ENCODE measurements at places on chromosomes 11 and 22.

GRCh38 chr11:75502138-75502537, 23.6 kb downstream of the GDPD5 start:
- DNase-seq: no peak

- DNase-seq: no peak
Measured at GRCh38 chr11:5928271-5928670, 13.8 kb upstream of the OR56A3 start.

DNA sequence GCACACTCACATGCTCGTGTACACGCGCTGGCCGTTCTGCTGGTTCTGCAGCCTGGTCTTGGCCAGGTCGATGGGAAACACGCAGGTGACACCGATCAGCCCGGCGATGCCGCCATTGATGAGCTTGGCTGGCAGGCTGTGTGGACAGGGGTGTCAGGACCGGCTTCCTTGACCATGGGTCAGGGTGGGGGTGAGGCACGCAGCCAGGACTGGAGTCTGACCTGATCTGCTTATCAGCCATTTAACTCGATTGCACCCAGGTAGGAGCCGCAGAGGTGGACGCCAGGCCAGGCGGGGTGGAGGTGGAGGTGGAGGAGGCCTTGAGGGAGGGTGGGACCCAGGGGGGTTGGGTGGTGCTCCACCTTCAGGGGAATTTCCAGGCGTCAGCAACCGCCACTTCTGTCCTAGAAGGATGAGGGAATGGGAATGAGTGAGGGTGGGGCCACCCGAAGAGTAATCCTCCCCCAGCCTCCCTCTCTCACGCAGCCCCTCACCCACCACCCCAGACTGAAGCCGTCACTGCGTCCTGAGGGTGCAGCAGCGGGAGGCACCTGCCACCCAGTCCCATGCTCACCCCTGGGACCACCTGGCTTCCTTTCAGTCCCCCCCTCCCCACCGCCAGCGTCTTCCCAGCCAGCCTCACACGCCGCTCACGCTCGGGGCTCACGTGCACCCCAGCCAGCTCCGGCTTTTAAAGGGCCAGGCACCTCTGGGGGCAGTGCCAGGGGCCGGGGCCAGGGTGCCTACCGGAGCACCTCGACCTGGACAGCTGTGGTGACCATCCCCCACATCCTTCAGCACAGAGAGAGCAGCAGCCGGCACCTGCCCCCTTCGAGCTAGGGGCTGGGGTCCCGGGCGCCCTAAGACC, 3.1 kb downstream of the SLC25A22 start:
- no peak for DNase-seq

DNA sequence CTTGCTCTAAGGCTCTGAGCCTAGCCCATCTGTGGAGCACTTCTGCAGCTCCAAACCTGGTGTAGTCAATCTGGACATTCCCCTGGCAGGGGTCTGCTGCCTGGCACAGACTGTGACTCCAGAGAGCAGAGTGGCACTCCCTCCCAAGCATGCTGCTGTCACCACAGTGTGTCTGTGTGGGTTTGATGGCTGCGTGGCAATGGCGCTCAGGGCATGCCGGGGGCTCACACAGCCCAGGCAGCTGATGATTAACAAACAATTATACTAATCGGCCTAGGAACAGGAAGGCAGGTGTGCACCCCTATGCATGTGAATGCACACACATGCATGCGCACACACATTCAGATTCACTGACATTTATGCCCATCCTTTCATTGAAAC, 9.0 kb upstream of the NECTIN1 start:
- no peak for DNase-seq

DNA sequence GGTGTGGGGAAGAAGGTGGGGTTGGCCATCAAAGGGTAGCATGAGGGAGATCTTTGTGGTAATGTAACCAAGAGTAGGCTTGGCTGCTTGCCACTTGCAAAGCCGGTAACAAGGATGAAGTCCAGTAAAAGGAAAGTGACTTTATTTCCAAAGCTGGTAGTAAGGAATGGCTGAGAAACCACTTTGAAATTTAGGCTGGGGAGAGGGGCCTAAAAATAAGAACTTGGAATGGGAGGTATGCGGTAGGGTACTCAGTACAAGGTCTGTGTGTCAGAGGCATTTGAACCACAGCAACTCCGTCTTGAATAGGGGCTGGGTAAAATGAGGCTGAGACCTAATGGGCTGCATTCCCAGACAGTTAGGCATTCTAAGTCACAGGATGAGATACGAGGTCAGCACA, 216.0 kb upstream of the ISX start:
- DNase-seq: no peak

DNA sequence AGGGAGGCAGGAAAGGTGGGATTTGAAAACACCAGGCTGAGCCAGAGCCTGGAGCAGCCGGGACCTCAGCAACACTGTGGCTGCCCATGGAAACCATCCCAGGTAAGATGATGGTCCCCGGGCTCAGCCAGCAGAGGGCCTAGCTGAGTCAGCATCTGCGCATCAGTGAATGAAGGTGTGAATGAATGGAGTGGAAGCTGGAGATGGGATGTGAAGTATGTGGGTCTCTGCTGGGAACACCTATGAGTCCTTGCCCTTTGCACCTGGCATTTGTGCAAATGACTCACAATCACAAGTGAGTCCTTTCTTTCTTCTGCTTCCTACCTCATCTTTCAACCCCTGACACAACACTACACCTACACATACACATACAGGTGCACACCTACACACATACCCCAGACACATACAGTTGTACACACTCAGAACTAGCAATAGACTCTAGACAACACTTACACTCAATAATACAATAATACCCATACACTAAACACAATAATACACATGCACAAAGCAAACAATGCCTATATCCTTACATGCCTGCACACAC, 62.8 kb upstream of the PRDM11 start:
- DNase-seq: no peak

GRCh38 chr11:106446955-106447354, 369.5 kb downstream of the AASDHPPT start:
- no peak for DNase-seq

DNA sequence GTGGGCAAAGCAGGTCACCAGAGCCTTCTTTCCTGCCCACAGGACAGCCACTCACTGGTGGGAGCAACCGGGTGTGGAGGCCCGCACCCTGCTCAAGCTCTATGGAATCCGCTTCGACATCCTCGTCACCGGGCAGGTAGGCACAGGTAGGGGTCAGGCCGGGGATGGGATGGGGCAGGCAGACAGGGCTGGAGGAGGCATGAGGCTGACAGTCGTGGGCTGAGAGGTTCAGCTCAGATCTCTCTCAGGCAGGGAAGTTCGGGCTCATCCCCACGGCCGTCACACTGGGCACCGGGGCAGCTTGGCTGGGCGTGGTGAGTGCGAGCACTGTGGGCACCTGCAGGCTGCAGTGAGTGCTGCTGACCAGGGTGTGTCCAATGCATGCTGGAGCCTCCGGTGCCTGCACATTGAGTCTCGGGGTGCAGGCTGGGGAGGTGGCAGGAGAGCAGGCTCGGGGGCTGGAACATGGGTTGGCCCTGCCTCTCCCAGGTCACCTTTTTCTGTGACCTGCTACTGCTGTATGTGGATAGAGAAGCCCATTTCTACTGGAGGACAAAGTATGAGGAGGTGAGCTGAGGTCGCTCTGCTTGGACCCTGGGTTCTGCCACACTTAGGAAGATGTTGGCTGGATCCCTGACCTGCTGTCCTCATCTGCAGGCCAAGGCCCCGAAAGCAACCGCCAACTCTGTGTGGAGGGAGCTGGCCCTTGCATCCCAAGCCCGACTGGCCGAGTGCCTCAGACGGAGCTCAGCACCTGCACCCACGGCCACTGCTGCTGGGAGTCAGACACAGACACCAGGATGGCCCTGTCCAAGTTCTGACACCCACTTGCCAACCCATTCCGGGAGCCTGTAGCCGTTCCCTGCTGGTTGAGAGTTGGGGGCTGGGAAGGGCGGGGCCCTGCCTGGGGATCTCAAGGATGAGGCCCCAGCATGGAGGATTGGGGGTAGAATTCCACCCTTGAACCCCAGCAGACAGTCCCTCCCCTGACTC, 6.3 kb downstream of the SLC7A4 start:
- DNase-seq: no peak

DNA sequence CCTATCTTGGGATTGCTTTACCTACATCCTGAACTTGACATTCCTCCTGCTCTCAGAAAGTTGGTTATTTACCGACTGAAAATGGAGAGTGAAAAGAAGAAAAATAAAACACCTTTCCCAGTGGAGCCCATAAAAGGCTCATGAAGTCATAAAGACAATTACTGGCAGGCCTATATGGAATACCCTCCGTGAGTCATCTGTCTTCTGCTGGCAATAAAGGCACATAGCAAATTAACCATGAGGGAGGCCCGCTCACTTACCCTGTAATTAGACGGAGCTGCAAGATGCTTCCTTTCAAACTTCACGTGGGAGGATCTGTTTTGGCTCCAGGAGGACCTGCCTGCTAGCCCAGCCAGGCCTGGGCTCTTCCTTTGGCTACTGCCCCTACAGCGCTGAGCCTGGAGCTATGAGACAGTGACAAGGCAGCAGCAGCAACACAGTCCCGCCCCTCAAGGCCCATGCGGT, 540.4 kb downstream of the BUD13 start:
- DNase-seq: no peak

GRCh38 chr11:35540526-35540925, 15.1 kb upstream of the PAMR1 start:
- peak; percentile 61 for DNase-seq

GRCh38 chr11:4482445-4482844, at the start of gene OR52K1:
Gene OR52K1, plus strand, starts transcription at chr11:4482646. Its CDS starts 6,255 bp downstream, at chr11:4488901.
- no peak for DNase-seq

DNA sequence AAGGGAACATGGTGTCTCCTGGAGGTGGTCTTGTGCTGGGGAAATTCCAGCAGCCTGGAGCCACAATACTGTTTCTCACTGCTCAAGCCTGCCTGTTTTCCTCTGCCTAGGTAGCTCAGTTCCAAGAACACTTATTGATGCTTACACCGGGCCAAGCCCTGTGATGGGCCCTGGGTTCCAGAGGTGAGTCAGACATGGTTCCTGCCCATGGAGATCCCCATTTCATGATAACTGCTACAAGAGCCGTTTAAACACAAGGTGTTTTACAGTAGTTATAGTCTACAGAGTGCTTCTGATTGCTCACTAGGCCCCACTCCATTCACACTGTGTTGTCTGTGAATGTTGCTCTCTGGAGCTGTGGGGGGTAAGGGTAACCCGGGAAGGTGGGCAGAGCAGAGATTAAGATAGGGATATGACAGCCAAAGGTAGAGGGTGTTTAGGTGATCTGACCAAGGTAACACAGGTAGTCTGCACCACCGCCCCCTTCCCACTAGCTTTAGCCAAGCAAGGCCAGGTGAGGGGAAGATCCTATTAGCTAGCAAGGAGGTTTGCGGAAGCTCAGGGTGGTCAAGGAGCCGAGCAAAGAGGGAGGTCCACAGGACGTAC, 696 bp upstream of the MICAL2 start:
- DNase-seq: no peak

DNA sequence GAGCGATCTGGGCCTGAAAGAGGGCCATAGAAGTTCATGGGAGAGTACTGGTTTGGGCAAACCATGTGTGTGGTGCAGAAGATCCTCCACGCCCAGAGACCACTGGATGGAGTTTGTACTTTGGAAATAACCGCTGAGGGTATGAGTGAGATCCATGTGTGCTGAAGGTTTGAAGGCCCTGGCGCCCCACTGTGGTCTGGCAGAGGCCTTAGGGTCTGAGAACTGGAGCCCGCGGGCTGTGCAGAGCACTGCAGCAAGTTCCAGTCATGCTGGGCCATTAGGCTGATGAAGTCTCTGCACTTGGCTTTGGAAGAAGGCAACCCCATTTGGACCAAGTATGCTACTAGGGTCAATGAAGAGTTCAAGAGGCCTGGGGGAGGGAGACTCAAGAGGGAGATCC, 186.4 kb downstream of the BUD13 start:
- DNase-seq: no peak

GRCh38 chr22:24086310-24086709, 75.2 kb downstream of the CABIN1 start:
- no peak for DNase-seq

- DNase-seq: peak; percentile 44
Measured at GRCh38 chr22:43377896-43378704, 33.7 kb upstream of the MPPED1 start.

- no peak for DNase-seq
Measured at GRCh38 chr11:110186456-110186855, 93.3 kb downstream of the ZC3H12C start.

GRCh38 chr11:10619131-10619680, 50.7 kb upstream of the LYVE1 start:
- no peak for DNase-seq

DNA sequence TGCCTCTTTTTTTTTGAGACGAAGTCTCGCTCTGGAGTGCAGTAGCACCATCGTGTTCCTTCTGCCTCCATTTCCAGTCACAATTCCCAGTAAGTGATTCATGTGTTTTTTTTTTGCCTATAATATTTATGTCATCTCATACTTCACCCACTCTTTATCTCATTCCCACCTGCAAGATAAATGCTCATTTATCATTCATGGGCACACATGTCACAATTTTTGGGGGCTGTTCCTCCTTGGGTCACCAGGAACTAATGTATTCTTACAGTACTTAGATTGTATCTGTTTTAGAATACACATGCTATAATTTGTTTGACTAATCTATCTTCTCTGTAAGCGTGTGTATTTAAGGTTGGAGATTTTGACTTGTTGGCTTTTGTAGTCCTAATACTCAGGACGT, 222.7 kb downstream of the SWAP70 start:
- no peak for DNase-seq

DNA sequence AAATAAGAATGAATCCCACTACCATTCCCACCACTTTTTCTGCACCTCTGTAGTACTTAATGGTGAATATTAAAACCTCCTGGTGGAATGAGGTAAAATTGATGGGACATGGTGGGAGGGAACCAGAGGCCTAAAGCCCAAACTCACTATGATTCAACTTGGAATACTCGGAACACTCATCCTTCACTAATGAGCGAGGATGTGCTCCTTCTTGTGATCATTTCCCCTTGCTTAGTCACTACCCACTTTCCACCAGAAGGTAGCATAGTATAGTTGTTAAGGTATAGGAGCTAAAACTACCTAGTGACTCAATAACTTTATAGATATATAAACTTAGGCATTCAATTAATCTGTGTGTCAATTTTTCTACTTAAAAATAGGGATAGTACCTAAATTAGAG, 728.9 kb downstream of the OPCML start:
- DNase-seq: no peak

DNA sequence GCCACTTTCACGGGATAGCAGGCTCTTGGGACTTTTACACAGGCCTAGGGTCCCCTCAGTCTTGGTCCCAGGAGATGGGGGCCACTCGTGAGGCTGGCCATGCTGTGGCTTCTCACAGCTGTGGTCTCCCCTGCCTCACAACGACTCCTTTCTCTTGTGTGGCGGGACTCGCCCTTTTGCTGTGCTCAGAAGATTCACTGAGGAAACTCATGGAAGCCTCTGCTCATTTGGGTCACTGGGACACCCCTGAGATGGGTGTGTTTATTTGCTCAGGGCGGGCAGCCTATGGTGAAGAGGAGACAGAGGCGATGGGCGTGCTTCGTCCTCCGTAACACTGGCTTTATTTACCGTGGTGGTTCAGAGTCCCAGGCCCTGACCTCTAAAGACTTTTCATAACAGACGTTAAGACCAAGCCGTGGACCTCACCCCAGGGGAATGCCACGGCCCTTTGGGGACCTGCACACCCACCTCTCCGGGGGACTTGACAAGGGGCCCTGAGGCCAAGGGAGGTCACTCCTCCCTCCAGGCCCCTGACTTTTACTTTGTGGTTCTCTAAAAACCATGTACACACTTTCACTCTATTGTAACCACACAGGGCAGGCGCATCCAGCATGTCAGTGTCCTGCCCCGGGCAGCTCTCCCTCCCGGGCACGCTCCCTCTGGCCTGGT, 15.5 kb downstream of the TEF start:
- DNase-seq: no peak

- no peak for DNase-seq
Measured at GRCh38 chr11:132242632-132243031, 872.2 kb downstream of the NTM start.

Data from cardiac fibroblast (primary cell).